ENCODE measurements at places on chromosomes 13 and 19.
A peak's percentile ranks its signal among the peaks of the same experiment; 100 is the strongest.

DNA sequence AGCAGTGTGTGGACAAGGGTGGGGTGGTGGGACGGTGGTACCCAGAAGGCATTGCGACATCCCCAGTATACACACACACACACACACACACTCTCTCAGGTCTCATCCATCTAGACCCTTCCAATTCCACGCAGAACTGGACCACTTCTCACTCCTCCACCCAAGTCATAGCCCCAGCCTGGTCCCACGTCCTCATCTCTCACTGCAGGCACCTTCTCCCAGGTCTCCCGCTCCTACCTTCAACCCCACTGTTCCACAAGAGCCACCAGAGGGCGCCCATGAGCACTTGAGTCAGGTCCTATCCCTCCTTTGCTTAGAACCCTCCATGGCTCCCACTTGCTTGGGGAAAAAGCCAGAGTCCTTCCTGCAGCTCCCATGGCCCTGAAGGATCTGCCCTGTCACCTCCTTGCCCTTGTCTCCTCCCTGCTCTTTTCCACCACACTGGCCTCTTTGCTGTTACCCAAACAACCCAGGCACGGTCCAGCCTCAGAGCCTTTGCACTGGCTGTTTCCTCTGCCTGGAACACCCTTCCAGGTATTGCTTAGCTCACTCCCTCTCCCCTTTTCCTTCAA, 62.6 kb downstream of the IER2 start:
- peak; percentile 76 for DNase-seq

DNA sequence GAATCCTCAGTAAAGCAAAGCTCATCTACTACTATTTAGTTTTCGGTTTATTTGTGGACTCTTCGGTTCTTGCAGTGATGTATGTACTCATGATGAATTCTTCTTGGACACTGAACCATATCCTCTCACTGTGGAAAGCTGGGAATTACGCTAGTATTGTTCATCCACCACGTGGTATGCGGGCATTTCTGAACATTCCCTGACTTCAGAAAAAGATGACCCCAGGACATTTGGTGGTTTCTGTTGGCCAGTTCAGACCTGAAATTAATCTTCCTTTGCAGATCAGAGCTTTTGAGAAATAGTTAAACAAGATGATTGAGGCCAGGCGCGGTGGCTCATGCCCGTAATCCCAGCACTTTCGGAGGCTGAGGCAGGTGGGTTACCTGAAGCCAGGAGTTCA, 25.3 kb upstream of the FBN3 start:
- DNase-seq: no peak

- DNase-seq: no peak
These were observed 6.9 kb downstream of the FXYD5 start for GRCh38 chr19:35161434-35161743.

DNA sequence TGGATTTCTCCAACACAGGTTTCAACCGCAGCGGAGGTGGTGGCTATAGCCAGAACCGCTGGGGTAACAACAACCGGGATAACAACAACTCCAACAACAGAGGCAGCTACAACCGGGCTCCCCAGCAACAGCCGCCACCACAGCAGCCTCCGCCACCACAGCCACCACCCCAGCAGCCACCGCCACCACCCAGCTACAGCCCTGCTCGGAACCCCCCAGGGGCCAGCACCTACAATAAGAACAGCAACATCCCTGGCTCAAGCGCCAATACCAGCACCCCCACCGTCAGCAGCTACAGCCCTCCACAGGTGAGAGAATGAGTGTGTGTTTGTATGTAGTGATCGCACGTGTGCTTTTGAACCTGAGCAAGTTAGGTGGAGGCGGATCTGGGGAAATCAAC, 6.0 kb upstream of the CCDC97 start:
- no peak for DNase-seq

GRCh38 chr19:3319643-3320353, 46.6 kb upstream of the NFIC start:
- no peak for DNase-seq

DNA sequence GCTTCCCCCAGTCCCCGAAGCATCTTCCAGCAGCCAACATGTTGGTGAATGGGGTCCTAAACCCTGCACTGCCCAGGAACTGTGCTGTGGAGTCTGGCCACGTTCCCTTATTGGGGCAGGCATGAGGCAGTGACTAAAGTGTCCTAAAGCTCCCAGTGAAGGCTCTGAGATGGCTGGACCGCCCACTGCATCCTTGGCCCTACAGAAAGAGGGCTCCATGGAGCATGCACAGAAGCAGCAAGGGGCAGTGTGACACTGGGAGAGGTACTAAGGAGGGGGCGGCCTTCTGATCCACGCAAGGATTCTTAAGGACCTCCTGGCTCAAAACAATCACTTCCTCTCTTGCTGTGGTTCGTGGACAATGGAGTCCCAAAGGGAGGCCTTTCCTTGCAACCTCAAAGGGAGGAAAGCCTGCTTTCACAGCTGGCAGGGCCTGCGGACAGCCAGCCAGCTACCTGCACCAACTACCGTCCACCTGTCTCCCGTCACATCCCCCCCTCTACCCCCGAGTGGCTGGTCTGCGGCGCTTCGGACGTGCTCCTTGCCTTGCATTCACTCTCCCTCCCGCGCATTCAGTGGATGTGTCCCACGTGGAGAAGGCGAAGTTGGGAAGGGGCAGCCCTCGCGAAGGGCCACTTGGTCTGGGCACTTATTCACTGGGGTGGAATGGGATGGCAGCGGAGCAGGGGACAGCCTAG, 63.9 kb upstream of the STARD13 start:
- no peak for DNase-seq

DNA sequence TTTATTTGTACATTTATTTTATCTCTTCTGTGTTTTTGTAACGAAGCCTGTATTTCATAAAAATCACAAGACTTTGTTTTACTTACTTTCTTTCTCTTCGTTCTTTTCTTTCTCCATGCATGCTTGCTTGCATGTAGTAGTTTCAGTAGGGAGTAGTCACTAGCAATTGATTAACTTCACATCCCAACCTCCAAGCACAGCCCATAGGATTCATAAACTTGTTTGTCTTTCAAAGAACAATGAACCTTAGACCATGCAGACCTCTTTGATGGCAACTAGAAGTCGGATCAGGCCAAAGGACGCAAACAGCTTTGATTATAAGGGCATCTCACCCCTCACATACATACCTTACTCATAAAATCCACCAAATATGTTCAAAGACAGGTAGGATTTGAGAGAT, 3.1 kb upstream of the PRR20A start:
- no peak for DNase-seq

- DNase-seq: no peak
These were observed 1726.0 kb downstream of the EFNB2 start for GRCh38 chr13:104809483-104809882.

GRCh38 chr13:110329798-110330461, 22.8 kb downstream of the COL4A2 start:
- DNase-seq: no peak

DNA sequence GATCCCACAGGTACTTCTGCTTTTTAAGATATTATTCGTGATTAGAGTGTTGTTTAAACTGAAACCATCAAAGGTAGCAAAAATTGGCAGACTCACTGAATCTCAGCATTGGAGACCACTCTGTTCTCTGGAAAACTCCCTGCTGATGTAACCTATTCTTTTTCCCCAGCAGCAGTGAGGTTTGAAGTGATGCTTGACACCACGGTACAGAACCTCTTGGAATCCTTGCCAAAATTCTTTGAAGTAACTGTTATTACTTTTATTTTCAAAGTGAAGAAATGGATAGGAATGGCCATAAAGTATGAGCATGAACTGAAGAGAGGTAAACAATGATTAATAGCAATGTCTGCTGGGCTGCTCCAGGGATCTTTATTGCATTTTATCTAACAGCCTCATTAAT, 66.4 kb upstream of the KL start:
- DNase-seq: no peak

DNA sequence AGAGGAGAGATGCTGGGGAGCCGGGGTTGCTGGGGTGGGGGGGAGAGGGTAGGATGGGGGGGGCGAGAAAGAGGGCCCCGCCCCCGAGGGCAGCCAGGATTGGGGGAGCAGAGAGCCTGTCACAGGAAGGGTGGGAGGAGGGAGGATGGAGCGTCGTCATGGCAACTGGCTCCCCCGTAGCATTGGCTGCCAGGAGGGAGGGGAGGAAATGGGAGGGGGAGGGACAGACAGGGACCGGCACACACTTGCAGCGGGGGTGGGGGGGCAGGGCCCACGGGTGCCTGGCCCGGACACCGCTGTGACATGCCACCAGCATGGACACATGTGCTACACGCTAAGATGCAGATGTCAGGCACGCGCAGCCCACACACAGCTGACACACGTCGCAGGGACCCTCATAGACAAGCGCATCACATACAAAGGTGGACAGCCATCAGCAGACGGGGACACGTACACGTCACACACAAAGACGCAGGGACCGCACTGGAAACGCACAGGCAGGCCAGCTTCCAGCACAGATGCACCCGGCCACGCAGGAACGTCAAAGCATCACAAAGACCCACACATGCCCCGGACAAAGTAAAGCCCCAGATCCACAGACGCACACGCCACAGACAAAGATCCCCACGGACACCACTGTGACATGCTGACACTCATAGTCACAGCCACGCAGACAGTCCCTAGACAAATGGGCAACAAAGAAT, at the start of gene LMTK3:
TSS of gene LMTK3 (minus strand) at position 36 of the 704 bp plus-strand sequence. CDS start 259 bp downstream, outside the sequence.
- peak; percentile 64 for DNase-seq

- DNase-seq: no peak
These were observed 1.0 kb downstream of the REX1BD start for GRCh38 chr19:18589380-18590272.

DNA sequence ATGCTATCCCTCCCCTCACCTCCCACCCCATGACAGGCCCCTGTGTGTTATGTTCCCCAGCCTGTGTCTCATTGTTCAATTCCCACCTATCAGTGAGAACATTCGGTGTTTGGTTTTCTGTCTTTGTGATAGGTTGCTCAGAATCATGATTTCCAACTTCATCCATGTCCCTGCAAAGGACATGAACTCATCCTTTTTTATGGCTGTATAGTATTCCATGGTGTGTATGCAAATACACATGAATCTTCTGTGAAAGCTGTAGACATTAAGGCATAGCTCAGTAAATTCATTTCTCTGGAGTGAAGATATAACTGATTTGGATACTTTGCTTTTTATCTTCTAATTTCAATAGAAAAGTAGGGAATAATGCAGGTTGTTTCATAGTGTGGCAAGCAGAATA, 125.8 kb upstream of the C1QTNF9B start:
- no peak for DNase-seq

- DNase-seq: no peak
These were observed 21.0 kb downstream of the LMO7 start for GRCh38 chr13:75657111-75657510.

- no peak for DNase-seq
These were observed at the start of gene DLL3 for GRCh38 chr19:39498798-39499642. Gene DLL3 (plus strand): TSS chr19:39498947. CDS start chr19:39498975, 28 bp downstream.

DNA sequence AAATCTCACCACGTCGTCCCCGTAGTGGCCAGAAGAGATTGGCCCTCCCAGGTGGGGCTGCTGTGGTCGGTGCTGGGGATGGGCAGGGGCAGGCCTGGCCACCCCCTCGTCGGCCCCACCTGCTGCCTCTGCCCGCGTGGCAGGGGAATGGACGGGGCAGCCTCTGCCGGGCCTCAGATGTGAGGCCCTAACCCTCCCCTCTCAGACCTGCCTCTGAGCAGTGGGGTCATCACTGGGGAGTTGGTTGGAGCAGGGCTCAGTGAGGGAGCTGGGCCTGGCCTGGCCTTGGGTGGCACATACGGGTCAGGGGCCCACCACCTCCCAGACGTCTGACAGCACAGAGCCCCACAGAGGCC, 41.5 kb downstream of the MCF2L start:
- DNase-seq: no peak

GRCh38 chr13:25980255-25980654, 71.6 kb downstream of the SHISA2 start:
- DNase-seq: no peak

DNA sequence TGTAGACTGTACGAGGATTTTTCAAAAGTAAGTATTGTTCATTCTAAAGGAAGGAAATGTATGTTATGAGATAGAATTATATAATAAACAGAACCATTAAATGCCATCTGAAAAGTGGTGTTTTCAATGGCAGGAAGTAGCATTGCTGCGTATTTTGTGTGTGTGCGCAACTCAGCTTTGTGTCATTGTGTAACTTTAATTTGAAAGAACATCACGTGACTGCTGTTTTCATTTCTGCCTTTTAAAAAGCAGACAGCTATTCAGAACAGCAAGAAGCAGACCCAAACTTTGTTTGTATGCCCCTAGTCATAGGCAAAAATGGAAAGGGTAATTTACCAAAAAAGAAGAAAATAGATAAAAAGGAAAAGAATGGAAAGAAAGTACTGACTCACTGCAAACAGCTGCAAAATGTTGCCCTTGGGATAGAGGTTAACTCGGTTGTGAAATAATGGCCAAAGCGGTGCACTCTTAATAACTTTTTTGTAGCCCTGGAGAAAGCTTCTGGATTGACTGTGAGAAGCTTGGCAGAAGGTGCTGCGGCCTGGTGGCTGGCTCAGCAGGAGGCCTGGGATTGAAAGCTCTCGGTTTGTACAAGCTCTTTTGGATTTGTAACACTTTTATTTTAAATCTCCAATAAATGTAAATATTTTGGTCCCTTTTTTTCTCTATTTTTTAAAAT, 97.3 kb downstream of the GGACT start:
- no peak for DNase-seq

DNA sequence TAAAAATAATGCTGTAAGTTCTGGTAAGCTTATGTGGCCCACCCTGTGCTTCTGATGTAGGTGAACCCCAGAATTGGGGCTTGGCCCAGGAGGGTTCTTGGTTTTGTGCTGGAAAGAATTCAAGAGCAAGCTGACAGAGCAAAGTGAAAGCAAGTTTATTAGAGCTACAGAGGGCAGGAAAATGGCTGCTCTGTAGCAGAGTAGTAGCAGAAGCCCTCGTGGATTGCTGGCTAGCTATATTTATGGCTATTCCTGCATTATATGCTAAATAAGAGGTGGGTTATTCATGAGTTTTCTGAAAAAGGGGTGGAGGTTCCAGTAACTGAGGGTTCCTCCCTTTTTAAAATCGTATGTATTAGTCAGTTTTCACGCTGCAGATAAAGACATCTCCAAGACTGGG, 20.6 kb upstream of the ZNF599 start:
- DNase-seq: no peak

DNA sequence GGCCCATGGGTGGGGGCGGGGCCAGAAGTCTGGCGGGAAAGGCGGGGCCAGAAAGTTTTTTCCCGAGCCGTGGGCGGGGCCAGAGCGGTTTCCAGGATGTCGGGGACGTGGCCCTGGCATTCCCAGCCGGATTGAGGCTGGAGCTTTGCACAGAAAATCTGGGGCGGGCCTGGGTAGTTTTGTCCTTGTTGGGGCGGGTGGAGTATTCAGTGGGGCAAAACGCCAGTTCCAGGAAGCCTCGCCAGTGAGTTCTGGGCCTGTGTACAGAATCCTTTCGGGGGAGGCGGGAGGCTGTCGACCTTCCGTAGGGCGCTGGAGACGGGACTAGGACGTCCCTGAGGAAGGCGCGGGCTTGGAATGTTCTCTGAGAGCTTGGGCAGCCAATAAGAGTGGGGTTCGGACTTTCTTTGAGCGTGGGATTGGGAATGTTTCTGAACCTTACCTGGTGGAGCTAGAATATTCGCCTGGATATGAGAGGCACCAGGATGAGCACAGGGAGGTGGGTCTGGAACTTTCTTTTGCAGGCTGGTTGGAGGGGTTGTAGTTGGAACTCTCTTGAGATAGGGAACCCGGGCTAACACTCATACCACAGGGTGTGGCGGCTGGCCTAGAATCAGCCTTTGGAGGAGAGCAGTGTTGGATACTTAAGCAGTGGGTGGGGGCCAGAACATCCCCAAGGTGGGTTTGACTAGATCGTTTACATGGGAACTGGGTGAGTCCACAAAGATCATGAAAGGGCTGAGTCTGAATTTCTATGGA, 1.3 kb downstream of the CCDC9 start:
- DNase-seq: no peak

Measured in stimulated activated CD4-positive, alpha-beta T cell treated with anti-CD3 and anti-CD28 coated beads, Interleukin-4, amount 100 ng/mL, for 4 hours (primary cell).